Stimulated activated CD8-positive, alpha-beta memory T cell treated with anti-CD3 and anti-CD28 coated beads, Interleukin-4, amount 100 ng/mL, for 1 hour (primary cell): ENCODE measurements at places on chromosomes 16 and 17.

GRCh38 chr17:55814377-55814776 lies 63.5 kb downstream of the PCTP start:
- DNase-seq = no peak

GRCh38 chr16:10839279-10839666 lies 20.7 kb upstream of the TVP23A start:
- no peak for DNase-seq

DNA sequence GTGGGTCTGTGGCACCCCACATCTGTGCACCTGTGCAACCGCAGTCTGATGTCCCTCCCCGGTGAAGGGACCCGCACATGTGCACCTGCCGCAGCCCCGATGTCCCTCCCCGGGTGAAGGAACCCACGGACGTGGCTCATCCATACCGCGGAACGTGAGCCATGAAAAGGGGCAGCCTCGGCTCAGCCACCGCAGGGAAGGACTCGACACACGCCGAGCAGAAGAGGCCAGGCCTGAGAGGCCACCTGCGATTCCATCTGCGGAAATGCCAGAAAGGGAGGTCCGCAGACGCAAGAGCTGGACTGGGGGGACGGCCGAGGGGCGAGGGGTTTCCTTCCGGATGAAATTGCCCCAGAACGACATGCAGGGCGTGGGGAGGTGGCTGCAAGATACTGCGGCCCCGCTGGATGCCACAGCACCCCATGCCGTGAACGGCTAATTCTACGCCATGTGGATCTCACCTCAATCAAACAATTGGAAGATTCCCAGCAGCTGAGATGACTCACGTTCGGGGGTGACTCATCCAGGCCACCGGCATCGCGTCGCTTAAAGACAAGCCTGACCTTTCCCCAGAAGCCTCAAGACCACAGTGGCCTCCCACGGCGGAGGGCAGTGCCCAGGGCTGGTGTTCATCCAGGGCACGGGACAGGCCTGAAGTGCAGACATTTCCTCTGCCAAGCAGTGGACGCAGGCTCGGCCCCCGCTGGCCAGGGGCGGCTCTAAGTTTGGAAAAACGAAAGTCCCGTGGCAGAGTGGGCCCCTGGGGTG lies 21.0 kb downstream of the SOX8 start:
- peak; percentile 53 for DNase-seq

DNA sequence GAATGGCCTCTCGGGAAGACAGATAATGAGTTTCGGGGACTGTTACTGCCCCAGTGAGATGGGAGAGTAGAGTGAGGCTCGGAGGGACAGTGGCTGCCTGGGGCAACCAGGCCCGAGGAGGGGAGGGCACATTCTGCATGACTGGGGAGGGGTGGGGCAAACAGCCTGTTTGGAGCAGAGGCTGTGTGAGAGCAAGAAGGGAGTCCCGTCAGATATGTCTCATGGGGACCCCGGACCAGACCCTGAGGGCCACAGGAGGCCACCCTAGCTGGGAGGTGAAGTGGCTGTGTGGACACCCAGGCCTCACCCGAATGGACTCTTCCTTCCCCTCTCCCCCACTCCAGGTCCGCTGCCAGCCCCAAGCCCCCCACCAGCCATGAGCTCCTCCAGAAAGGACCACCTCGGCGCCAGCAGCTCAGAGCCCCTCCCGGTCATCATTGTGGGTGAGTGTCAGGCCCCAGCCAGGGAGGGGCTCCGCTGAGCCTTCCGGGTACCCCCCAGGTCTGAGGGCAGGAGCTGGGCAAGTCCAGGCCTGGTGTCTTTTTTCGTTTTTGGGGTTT lies 4.3 kb downstream of the OSGIN1 start:
- DNase-seq = no peak

- no peak for DNase-seq
Measured at GRCh38 chr16:2061023-2061422, 13.2 kb downstream of the TSC2 start.

GRCh38 chr17:48816774-48817590 lies at the start of gene TTLL6:
TSS of gene TTLL6 (minus strand) at chr17:48817229. CDS start at chr17:48817072, 157 bp downstream.
- DNase-seq = peak; percentile 38

- no peak for DNase-seq
Measured at GRCh38 chr17:78952706-78953105, 27.0 kb downstream of the LGALS3BP start.

DNA sequence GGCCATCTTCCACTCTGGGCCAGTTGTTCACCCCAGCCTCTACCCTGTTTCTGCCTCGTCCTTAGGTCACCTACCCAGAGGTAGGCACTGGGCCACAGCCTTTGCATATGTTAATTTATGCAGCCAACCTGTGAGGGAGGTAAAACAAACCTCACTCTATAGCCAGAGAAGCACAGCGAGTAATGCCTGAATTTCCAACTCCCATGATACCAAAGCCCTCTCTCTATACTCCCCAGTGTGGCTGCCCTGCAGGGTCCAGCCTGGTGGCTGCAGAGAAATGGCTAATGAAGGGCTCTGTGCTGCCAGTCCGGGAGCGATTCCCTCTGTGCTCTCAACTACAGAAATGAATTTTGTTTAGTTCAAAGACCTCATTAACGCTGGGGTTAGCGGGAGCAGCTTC lies 397.0 kb upstream of the CCL2 start:
- no peak for DNase-seq

DNA sequence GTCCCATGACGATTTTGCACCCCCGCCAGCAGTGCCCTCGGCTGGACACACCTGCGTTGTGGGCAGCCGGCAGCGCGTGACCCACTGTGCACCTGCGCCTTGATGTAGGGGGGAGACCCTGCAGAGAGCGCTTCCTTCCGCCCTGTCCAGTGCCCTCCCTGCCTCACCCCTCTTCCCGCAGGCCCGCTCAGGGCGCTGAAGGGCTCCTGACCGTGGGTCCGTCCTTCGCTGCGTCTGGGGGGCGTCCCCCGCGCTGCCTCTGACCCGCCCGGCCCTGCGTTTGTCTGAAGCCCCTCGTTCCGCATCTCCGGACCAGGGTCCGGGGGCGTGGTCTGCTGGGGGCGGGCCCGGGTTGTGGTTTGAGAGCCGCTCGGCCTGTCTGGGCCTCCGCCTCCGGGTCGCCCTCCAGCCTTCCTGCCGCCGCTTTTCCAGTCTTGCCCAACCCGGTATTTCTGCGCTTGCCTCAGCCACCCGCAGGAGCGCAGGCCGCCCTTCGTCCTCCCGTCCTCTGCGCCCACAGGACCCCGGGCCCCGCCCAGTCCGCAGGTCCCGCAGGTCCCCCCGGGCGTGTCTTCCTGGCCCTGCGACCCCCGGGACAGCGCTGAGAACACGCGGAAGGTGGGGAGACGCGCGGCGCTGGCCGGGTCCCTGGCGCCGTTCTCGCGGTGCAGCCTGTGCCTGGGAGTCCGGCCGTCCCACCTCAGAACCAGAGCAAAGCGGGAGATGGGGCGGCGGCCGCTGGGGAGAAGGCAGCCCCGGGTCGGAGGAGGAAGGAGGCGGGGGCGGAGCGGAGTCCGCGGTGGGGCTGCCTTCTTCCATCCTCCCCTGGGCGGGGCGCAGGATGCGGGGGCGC lies 4.0 kb upstream of the IL17C start:
- no peak for DNase-seq

DNA sequence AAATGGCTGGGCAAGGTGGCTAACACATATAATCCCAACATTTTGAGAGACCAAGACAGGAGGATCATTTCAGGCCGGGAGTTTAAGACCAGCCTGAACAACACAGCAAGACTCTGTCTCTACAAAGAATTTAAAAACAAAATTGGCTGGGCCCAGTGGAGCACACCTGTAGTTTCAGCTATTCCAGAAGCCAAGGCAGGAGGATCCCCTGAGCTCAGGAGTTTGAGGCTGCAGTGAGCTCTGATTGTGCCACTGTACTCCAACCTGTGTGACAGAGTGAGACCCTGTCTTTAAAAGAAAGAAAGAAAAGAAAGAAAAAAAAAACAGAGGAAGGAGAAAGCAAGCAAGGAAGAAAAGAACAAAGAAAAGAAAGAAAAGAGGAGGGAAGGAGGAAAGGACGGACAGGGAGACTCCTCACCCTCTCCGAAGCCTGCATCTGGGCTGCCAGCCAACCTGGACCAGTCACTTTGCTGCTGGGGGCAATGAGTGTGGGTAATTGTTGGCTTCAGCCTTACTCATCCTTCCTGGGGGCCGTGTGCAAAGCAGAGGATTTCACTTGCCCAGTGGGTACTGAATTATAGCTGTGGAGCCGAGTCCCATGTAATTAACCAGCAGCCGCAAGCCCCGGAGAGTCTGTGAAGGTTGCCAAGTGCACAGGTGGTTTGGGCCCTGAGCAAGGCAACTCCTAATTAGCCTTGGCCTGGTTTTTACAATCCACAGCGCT lies 6.7 kb upstream of the MT4 start:
- DNase-seq = no peak

DNA sequence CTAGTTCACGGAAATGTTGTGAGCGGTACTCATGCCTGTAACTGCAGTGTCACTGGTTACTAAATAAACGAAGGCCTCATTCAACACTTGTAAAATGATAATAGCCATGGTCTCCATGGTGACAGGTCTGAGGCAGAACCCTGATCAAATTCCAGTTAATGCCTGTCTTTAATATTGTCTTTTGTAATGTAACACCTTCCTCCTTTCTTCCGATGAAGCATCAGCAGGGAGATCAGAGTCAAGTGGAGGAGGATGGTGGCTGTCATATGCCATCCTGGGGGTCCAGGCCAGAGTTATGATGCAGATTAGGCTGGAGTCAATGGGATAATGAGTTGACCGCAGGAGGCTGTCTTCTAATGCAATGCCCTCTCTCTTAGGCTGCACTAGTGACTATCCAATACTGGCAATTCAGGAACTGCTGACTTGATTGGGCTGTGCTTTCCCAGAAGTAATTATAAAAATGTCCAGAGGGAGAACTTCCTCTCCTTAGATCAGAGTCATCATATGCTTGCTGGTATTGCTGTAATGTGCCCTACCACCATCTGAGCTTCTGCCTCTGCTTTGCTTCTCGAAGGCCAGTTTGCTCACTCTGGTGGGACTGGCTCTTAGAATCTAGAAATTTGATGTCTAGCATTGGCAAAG lies 419.1 kb downstream of the CA10 start:
- no peak for DNase-seq

DNA sequence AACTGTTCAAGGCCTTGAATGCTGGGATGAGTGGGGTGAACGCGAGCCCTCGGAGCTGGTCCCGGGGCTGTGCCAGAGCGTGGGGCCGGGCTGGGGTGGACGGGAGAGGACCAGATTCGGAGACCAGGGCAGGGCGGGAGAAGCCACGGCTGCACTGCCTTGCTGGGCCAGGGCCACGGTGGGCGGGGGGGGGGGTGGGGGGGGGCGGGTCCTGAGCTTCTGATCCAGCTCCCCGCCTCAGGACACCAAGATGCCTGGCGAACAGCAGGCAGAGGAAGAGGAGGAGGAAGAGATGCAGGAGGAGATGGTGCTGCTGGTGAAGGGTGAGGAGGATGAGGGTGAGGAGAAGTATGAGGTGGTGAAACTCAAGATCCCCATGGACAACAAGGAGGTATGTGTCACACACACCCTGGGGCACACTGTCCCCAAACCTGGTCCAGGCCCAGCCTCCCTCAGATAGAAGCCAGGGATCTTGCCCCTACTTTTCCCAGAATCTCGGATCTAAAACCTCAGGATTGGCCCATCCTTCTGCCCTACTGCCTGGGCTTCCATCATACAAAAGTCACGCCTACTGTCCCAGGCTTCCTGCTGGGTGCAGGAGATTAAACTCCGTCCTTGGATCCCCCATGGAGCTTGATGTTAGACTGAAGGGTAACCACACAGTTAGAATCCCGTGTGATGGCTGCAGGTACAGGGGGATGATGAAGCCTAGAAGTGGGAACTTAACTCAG lies 563 bp downstream of the ZNF771 start:
- DNase-seq = no peak

GRCh38 chr16:5604770-5605169 lies 507.2 kb upstream of the EEF2KMT start:
- no peak for DNase-seq

- no peak for DNase-seq
Measured at GRCh38 chr16:77308163-77308561, 109.0 kb downstream of the SYCE1L start.

- DNase-seq = no peak
Measured at GRCh38 chr16:11650641-11651591, 17.3 kb upstream of the SNN start.

- no peak for DNase-seq
Measured at GRCh38 chr17:41734139-41734948, at the start of gene HAP1. TSS of gene HAP1 (minus strand) at chr17:41734643. CDS start at chr17:41734634, 9 bp downstream.
